NCI-H2081 treated with DMSO at 0.1 percent for 48 hours (cell line): ENCODE measurements at places on chromosomes 3 and 15.

GRCh38 chr3:2614578-2614977, 495.6 kb downstream of the IL5RA start:
- DNase-seq, result no peak

GRCh38 chr3:38916706-38917105, 100.7 kb upstream of the SCN10A start:
- no peak for DNase-seq

DNA sequence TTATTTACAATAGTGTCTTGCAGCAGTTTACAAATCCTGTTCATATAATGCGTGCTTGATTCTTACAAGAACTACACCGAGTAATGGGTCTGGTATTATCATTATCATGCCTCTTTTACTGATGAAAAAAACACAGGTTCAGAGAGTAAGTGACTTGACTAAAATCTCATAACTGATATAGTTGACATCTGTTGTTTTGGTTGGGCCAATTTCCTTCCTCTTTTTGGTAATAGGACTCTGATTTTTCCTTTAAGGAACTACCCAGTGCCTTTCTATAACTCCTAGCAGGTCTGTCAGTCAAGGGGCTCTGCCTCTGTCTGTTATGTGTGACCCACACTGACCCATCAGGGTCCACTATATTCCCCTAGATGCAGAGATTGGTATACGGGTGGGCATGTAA, 14.6 kb upstream of the BLOC1S6 start:
- no peak for DNase-seq

- no peak for DNase-seq
These were observed 95.1 kb downstream of the PLD1 start for GRCh38 chr3:171715155-171715554.

DNA sequence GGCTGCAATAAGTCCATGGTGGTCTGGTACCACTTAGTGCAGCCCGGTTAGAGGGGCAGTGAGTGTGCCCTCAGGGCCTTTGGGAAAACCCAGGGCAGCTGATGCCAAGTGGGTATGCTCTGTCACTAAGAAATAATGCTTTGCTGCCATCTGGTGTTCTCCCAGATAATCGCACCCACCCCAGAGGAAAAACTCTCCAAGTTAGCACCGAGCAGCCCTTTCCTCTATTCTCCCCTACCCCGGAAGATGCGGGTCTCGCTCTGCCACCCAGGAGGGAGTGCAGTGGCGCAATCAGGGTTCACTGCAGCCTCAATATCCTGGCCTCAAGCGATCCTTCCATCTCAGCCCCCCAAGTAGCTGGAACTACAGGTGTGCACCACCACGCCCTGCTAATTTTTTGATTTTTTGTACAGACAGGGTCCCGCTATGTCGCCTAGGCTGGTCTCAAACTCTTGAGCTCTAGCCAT, 21.3 kb upstream of the DAPK2 start:
- no peak for DNase-seq

GRCh38 chr3:49928481-49929017, 1.1 kb downstream of the MON1A start:
- no peak for DNase-seq

- no peak for DNase-seq
These were observed 10.4 kb upstream of the BAHD1 start for GRCh38 chr15:40430271-40430805.

- no peak for DNase-seq
These were observed 53.9 kb upstream of the DAZL start for GRCh38 chr3:16658925-16659793.

DNA sequence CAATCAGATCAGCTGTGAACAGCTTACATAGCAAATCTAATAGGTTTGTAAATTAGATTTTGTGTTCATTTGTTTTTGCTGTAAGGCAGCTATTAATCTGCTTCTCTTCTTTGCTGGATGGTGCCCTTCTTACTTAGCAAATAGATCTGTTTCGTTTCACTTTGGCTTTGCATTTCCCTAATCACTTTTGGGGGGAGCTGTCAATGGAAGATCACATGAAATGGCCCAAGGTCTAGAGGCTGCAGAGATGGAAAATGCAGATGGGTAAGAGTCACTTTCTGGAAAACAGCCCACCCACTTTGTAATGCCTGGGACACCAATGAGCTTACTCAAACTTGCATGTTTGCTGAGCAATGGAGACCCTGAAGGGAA, 36.4 kb downstream of the ST8SIA2 start:
- DNase-seq, result no peak

DNA sequence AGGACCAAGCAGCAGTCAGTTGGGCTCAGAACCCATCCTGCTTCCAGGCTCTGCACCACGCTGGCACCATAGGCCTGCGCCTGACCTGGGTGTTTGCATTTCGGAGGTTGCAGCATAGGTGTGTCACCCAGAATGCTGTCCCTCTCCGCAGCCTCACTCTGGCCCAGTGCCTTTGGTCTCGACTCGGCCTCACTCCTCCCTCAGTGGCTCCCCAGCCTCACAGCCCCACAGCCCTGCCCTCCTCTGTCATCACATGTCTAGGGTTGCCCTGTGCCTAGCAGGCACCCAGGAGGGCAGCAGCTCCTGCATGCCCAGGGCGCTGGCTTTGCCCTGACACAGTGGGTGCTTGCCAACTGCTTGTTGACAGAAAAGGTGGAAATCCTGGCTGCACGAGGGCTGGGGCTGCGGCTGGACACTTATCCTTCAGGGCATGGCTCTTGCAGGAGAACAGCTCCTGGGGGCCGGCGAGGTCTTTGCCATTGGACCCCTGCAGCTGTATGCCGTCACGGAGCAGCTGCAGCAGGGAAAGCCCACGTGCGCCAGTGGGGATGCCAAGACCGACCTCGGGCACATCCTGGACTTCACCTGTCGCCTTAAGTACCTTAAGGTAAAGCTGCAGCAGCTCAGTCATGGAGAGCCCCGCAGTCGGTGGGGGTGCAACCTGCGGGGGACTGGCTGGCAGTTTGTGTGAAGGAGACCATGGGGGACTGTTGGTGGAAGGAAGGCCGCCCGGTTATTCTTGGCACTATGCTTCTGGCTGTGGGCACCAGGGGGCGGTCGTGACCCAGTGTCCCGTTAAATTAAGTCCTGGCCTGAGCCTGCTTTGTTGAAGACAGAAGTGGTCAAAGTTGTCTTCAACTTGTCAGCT, 16.2 kb downstream of the NISCH start:
- DNase-seq, result no peak

GRCh38 chr3:71031914-71032521, 551.5 kb downstream of the FOXP1 start:
- DNase-seq, result no peak

DNA sequence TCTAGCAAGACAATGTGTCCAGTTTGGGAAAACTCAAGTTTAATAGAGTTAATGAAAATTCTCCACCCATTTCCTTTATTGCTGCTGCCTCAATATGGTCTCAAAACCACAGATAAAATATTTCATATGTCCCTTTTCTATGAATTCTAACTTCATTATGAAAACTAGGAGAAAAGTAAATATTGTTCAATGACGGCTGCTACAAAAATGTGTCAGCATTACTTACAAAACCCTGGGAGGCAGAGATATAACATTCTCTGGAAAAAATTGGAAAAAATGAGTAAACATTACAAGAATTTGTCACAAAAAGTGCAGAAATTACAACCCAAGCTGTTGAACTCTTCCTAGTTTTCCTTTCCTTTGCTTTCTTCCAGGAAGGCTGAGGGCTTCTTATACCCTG, 22.2 kb upstream of the FBN1 start:
- no peak for DNase-seq

GRCh38 chr3:185065059-185065458, 87.8 kb downstream of the C3orf70 start:
- no peak for DNase-seq

GRCh38 chr3:165185707-165186327, 10.4 kb downstream of the SLITRK3 start:
- peak; percentile 71 for DNase-seq

DNA sequence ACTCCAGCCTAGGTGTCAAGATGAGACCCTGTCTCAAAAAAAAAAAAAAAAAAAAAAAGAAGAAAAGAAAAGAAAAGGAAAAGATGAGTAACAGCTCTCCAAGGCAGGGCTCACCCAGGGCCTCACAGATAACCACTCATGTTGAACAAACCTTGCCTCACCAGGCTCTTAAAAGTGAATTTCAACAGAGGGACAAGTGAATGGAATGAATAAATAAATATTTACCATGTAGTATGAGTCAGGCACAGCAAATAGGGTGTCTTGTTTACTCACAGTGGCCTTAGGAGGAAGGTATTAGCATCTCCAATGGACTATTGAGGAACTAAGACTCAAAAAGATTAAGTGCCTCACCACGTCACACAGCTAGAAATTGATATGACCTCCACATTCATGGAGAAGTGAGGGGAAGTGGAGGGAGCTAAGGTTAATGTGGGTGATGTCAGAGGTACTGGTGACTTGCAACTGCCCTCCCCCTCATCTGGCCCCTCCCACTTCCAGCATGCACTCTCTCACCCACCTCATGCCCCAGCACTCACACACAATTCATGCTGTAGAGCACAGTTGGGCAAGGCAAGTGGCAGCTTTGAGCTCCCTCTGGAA, 255.5 kb downstream of the UACA start:
- no peak for DNase-seq

DNA sequence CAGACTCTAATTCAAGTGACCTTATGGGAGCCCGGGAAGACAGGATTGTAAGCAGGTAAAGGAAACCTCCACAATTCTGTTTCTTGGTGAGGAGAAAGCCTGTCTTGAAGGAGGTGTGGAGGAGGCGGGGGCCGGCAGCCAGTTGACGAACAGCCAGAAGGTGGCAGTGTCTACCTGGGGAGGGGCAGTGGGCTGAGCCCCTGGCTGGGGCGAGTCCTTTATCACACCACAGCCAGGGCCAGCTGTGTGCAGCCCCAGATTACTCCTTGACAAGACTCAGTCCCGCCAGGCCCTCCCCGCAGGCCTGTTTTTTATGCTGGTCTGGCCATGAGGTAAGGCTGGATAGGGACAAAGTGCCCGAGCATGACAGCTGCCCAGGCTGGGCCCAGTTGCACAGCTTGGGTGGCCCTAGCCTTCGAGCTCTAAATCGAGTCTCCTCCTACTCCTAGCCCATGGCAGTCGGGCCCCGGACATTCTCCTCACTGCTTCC, 40.9 kb upstream of the IDH2 start:
- DNase-seq, result no peak

- no peak for DNase-seq
These were observed 95.7 kb downstream of the LRRC3B start for GRCh38 chr3:26718315-26718714.

DNA sequence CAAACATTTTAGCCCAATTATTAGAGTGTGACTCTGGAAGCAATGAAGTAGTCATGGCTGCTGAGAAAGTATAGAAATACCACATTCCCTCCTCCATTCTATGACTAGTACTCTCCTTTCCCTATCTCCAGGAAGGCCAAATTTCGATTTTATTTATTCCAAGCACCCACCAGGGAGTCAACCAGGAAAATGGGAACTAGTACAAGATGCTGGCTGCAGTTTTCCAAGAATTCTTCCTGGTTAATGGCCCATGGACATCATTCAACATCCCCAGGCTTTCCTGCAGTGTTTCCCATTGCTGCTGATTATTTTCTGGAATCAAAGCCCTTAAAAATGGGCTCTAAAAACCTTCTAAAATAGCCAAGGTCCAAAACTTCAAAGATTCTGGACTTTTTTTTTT, 247.9 kb upstream of the STT3B start:
- no peak for DNase-seq

DNA sequence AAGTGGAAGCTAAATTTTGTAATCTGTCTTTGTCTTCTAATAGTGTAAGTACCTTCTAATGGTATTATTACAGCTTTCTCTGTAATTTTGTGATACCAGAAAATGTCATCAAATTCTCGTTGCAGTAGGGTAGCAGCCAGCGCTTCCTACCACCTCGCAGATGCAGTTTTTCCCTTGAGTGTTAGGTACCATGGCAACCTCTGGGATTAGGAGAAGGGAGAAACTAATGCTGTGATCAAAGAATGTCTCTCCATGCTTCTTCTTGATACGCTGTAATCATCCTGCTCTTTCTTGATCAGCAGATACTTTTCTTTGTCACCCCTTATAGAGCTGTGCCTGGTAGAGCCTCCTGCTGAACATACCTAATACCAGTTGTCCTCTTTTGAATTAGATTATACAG, 27.7 kb downstream of the SRP14 start:
- no peak for DNase-seq
